ENCODE measurements at places on chromosomes 7 and 10.

DNA sequence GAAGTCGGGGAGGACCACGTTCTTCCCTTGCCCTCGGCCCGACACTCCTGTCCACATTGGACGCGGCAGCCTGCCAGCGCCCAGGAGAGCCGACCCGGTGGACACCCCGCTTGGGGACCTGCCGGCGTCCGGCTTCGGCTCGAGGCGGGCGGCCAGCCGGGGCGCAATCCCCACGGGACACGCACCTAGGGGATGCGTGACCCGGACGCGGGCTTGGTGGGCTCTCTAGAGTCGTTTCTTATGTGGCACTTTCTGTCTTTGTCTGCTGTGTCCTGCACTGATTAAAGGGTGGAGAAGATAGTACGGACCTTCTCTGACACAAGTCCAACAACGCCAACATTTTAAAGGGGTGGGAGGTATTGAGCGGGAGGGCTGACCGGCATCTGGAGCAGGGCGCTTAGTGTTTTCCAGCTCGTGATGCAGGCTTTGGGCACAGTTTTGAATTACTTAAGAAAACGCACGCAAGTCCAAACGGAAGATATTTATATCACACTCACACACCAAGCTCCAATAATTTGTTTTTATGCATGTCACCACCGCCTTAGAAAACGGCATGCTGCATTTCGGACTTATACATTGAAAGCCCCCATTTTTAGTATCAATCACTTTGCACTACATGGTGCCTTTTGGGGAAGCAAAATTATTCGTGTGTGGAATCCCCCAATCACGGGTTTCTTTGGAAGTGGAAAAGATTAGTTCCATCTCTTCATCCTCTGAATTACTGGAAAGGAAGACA lies 3.9 kb upstream of the SPAG6 start:
- DNase-seq, result peak; percentile 90

- no peak for DNase-seq
Measured at GRCh38 chr7:135763261-135763660, 14.6 kb upstream of the FAM180A start.

DNA sequence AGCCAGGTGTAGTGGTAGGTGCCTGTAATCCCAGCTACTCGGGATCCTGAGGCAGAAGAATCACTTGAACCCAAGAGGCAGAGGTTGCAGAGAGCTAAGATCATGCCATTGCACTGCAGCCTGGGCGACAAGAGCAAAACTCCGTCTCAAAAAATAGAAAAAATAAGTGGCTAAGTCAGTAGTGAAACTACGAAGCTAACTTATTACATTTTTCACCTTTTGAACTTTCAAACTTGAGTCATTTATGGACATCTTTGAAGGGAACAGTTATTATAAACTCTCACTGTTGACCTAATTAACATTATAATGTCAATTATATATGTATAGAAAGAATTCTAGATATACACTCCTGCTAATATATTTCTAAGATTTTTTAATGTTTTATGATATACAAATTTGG lies 541.5 kb upstream of the C7orf33 start:
- DNase-seq, result no peak

GRCh38 chr10:127127822-127128221 lies 68.6 kb downstream of the INSYN2A start:
- DNase-seq, result no peak
